ENCODE measurements at places on chromosomes 1 and 21.

GRCh38 chr1:5757187-5757805 is 234.9 kb downstream of the NPHP4 start:
- DNase-seq = no peak

GRCh38 chr1:197305925-197306324 is 37.9 kb downstream of the CRB1 start:
- DNase-seq = no peak

- no peak for DNase-seq
These were observed 20.4 kb upstream of the TMEM52 start for GRCh38 chr1:1939296-1940122.

- no peak for DNase-seq
These were observed 109.0 kb downstream of the SIK1 start for GRCh38 chr21:43317959-43318358.

DNA sequence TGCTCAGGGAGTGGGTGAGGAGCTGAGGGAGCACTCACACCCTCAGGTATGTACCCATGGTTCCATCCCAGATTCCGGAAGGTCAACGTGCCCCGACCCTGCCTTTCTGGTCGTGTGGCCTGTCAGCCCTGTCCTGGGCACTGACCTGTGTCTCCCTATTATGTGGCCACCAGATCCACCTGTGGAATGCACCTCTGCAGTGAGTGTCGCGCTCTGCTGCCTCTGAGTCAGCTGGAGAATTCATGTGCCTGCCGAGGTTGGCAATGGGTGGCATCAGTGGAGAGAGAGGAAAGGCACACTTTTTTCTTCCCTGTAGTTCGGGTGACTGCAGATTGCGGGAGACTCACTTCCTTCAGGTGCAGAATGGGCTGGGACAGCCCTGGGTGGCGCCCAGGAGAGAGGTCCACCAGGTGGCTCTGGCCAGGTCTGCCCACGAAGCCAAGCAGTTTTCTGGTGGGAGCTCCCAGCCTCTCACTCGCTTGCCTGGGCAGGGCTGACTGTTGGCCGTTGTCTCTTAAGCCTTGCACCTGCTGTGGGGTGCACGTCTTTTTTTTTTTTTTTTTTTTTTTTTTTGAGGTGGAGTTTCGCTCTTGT is 176.1 kb upstream of the TMEM51 start:
- DNase-seq = no peak

- no peak for DNase-seq
These were observed 97.8 kb upstream of the CAMK1G start for GRCh38 chr1:209485751-209486150.

DNA sequence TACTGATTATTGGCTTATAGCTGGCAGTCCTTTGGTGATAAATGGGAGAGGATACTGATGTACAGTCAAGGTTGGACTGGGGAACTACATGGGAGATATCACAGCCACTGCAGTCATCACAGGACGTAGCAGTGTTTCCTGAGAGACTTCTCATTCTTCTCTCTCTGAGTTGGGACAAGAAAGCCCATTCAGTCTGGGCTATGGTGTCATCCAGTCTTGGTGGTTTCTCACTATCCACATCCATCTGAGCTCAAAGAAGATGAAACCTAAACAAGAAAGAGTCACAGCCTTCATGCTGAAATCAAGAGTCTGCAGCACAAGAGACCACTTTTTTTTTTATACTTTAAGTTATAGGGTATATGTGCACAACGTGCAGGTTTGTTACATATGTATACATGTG is 12.8 kb upstream of the CD53 start:
- DNase-seq = no peak

- no peak for DNase-seq
These were observed 186.6 kb downstream of the GRIK3 start for GRCh38 chr1:36847761-36848160.

DNA sequence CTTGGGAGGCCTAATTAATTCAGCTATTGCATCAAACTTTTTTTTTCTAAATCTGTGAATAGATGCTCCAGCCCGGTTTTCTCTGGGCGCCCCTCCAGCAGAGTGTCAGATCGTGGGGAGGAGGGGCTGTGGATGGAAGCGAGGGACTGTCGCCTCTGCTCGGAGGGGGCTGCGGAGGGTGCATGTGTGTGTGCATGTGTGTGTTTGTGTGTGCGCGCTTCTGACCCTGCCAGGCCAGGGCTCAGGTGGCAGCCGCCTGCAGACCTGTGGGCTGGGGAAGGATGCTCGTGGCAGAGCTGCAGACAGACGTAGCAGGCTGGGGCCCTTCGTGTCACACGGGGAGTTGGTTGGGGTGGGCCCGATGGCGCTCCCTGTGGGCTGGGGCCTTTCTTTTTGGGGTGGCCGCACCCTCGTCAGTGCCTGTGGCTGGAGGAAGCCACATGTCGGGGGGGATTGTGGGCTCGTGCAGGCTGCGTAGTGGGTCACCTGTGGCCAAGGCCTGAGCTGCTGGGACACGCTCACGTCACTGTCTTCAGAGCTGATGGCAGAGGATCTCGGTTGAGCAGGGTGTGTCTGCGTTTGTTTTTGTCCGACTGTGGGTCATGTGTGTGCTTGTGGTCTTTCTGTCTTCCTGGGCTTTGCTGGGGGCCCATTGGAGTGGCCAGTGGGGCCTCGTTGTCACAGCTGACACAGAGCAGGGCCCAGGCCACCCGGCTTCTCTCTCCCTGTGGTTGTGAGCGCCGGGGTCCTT is 2.8 kb downstream of the SKI start:
- no peak for DNase-seq

GRCh38 chr1:181089017-181089675 is 646 bp downstream of the IER5 start:
- DNase-seq = peak; percentile 64

DNA sequence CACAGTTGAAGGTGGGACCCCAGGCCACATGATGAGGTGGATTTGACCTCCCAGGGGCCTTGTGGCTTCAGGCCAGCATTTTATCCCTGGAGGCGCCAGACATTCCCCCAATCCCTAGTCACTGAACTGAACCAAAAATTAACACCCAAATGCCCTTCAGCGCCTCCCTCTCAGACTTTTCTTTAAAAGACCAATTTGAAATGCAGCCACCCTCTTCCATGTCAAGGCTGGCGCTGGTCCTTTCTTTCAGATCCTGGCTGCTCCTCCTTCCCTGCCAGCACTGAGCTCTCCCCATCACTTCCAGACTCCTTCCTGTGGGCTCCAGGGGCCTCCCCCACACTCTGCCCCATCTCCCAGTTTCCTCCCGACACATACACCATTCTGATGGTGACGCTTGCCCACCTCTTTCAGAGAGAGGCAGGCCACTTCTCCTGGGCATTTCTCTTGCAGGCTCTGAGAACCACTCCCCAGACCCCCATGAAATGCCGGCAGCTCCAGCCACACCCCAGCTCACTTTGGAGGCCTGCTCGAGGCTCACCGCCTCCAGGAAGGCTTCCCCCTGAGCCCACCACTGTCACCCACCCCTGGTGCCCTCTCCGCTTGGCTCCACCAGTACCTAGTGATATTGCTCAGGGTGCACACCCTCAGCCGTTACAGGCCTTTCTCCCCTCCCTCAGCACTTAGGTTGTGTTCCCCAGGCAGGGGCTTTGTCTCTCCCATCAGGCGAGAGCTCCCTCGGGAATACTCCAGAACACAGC is 27.0 kb downstream of the NAV1 start:
- no peak for DNase-seq

DNA sequence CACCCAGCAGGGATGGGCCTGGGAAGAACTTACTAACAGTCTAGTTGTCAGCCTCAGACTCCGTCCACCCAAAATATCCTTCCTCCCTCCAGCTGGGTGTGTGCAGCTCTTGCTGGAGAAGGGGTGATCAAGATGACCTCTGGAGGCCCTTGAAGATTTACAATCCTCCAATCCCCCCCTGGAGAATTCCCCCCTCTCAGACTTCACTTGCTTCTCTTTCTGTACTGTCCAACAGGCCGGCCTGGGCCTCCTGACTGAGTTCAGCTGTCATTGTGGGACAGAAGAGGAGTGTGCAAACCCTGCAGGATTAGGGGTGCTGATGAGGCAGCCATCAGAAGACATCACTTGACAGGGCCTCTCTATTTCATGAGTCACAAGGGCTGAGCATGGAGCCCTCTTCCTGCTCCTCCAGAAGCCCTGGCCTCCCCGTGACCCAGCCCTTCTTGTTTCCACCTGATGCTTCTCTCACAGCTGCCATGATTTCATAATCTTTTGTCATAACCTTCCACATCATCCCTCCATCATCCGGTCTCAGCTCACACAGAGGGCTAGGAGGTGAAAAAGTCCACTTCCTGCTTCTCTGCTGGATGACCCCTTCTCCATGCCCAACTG is 17.5 kb upstream of the IGFN1 start:
- DNase-seq = no peak

GRCh38 chr1:25247829-25248754 is 838 bp upstream of the RSRP1 start:
- no peak for DNase-seq

All from NCI-H1092 (cell line).